T47D (cell line): ENCODE measurements at places on chromosomes 11 and 22.

DNA sequence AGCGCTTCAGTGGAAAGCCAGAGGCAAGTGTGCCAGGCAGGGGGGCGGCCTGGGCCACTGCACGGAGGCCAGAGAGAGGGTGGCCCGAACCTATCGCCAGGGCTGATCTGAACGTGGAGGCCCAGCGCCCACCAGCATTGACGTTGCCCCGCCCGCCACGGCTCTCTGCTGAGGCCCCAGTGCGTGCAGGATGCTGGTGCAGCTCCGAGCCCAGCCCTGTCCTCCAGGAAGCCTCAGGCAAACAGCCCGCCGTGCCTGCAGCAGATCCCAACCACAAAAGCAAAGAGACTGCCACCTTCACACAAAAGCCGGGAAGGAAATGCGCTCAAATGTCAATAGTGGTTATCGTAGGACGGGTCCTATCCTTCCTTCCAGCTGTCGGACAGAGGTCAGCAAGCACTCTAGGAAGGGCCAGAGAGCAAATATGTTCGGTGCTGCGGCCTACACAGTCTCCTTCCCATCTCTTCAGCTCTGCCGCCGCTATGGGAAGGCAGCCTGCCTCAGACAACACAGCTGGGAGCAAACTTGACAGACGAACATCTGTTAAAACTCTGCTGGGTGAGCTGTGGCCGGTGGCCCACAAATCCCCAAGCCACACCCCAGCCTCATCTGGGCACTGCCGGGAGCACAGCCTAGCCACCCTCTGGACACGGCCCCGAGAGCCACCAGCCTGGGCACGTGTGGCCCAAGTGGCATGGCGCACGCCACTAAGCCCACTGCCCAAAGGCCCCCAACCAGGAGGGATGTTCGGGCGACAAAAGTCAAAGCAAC lies 146.2 kb downstream of the CRYBB2 start:
- no peak for DNase-seq

DNA sequence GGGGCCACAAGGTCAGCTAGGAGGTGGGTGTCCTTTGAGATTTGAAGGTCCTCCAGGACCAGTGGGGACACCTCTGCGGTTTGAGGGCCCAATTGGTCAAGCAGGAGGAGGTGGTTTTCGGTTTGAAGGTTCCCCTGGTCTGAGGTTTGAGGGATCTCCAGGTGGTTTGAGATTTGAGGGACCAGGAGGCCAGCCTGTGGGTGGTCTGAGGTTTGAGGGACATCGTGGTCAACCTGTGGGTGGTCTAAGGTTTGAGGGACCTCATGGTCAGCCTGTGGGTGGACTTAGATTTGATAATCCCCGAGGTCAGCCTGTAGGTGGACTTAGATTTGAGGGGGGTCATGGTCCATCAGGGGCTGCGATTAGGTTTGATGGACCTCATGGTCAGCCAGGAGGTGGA lies 11.8 kb downstream of the PCF11 start:
- no peak for DNase-seq

DNA sequence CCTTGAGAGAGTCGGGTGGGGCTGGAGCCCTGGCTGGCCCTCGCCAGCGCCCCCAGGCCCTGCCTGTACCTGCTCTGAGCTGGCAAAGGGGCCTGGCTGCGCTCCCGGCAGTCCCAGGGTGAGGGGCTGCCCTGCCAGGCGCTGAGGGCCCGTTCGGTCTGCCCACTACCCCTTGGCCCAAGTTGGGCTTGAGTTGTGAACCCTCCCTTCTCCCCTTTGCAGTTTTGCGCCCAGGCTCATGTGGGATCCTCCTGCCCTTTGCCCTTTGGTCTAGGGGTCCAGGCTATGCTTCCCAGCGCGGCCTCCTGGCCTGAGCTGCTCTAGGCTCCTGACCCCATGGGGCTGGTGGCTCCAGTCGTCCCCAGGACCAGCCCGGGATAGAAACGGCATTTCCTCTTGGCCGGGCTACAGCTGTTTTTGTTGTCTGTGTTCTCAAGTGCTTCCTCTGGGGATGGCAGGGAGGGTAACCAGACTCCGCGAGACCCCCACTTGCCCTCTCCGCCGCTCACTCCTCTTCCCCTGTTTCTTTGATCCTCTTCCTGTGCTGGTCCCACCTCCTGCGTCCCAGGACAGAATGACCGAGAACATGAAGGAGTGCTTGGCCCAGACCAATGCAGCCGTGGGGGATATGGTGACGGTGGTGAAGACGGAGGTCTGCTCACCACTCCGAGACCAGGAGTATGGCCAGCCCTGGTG lies 34.9 kb downstream of the PRDM11 start:
- DNase-seq, result no peak

DNA sequence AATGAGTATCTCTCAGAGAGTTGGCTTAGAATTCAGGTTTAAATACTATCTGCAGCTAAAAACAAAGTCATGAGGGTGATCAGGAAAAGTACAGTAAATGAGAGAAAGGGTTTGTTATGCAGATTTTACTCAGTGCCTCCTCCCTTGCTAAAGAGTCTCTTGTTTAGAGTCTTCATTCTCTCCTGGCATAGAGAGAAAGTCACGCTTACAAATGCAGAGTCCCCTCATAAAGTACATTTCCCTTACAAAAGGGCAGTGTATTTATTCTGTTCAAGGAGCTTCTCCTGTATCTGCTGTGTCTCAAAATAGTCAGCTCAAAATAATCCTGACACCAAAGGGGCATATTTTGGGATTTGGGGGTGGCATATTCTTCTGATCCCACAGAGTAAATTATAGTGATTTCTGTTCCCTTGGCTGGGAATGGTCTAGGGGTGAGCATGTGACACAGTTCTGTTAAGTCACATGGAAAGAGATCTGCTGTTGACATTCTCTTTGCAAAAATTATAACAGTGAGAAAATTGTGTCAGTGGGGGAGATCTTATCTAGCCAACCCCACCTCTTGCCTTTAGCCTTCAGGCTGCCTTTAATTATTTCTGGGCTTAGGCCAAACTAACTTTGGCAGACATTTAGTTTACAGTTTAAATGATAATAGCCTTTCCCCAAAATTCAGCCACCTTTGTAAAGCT lies 102.9 kb downstream of the MTNR1B start:
- no peak for DNase-seq

GRCh38 chr11:120867531-120867930 lies 156.4 kb upstream of the TBCEL start:
- no peak for DNase-seq

GRCh38 chr11:105211806-105212554 lies 72.4 kb upstream of the CARD18 start:
- DNase-seq, result peak; percentile 74

GRCh38 chr22:21659864-21660525 lies 5.8 kb upstream of the PPIL2 start:
- no peak for DNase-seq

DNA sequence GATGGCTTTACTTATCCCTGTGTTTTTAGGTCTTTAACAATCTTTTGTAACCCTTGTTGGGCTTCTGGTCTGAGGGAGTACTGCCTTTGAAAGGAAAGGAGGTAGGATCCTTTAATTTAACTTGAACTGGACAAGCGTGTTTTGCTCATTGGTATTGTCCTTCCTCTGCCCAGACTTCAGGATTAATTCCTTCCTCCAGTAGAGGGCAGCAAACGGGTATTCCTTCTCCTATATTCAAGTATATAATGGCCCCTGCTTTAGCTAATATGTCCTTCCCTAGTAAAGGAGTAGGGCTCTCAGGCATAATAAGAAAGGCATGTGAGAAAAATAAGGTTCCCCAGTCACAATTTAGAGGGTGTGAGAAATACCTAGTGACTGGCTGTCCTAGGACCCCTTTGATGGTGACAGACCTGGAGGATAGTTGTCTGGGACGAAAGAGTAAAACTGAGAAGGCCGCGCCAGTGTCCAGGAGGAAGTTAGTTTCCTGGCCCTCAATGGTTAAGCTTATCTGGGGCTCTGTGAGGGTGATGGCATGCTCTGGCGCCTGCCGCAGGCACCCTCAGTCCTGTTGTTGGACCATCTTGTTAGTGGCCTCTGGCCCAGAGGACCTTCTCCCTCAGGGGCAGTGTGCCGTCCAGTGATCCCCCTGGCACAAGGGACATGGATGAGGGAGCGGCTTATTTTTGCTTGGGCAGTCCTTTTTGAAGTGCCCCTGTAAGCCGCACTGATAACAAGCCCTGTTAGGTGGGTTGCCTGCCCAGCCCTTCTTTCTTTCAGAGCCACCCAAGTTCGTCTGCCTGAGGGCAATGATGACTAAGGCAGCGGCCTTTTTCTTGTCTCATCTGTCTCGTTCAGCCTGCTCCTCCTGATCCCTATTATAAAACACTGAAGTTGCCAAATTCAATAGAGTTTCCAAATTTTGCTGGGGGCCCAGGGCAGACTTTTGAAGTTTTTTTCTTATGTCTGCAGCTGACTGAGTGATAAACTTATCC lies 51.8 kb downstream of the C11orf71 start:
- DNase-seq, result no peak

GRCh38 chr11:94129512-94130297 lies 1.1 kb downstream of the PANX1 start:
- no peak for DNase-seq

DNA sequence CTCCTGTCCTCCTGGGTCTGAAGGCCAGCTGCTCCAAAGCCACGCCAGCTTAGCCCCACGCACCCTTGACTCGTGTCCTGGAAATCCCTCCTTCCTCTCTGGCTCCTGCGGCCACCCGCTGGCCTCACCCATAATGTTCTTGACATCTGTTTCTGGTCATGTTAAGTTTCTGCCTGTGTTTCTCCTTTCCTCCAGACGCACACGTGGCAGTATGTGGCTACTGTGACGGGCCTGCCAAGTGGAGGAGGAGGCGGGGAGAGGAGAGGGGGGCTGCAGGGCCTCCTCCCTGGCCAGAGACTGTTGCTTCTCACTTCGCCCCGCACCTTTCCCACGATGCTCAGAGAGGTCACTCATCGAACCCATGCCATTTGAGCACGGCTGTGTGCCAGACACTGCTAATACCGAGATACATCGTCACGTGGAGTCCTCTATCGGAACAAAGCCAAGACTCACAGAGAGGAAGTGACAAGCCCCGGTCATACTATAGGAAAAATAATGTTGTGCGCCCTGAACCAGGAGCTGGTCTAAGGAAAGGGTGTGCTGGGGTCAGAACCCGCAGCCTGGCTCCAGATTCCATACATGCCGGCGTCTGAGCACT lies 11.5 kb downstream of the C1QTNF6 start:
- no peak for DNase-seq

GRCh38 chr11:130672911-130673310 lies 224.5 kb downstream of the ADAMTS15 start:
- DNase-seq, result peak; percentile 39

DNA sequence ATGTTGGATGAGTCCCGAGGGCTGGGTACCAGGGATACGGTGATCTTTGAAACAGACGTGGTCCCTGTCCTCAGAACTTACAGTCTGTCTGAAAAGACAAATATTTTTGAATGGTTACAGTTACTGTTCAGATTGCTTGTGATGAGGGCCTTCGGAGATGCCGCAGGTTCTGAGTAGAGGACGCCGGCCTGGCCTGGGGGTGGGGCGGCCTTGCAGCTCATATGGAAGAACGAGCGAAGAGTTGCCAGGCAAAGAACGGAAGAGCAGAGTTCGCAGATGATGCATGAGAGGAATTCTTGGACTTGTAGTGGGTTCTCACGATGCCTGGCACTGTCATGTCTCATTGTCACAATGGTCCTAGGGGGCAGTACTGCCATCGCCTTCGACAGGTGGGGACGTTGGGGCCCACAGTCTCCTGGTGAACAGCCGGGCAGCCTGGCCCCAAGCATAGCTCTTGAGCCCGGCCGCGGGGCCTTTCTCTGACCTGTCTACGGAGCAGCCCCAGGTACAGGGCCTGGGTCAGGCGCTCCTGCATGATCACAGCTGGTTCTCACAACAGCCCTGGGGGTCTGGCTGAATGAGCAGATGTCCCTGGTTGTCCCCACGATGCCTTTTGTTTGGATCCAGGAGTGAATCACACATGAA lies 60.9 kb upstream of the PARVG start:
- no peak for DNase-seq

DNA sequence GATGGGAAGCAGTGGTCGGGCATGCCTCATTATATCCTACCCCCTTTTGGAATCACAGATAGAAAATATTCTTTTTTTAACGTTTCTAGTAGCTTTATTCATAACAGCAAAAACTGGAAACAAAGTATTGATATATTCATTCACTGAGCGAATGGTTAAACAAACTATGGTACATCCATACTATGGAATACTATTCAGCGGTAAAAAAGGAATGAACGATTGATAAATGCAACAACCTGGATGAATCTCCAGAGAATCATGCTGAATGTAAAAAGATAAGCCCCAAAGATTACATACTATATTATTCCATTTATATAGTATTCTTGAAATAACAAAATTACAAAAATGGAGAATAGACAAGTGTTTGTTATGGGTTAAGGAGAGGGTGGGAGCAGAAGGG lies 7.5 kb upstream of the SULT4A1 start:
- DNase-seq, result no peak

DNA sequence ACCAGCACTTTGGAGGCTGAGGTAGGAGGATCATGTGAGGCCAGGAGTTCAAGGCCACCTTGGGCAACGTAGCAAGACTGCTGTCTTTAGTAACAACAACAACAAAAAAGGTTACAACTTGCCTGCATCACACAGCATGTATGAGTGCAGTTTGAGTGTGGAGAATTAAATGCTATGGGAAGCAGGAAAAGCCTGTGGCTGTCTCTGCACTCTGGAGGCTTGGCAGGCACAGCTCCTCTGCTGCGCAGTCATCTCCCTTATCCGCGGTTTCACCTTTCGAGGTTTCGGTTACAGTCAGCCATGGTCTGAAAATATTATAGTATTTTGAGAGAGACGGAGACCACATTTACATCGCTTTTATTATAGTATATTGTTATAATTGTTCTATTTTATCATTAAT lies 2.9 kb downstream of the MICAL2 start:
- no peak for DNase-seq

DNA sequence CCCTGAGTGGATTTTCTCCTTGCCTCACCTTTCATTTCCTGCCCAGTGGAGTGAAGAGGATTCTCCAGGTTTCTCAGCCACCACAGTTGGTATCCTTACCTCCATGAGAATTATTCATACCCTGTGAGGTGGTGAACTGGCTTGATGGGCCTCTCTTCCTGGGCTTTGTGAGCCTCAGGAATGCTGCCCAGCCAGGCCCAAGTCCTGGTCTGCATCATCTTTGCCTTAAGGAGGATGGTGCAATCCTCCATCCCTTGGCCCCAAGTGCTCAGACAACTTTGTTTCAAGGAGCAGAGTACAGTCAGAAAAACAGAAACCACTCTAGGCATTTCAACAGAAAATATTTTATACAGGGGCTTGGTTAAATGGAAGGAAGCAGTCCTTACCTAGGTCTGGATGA lies 114.2 kb upstream of the CADM1 start:
- peak; percentile 69 for DNase-seq

DNA sequence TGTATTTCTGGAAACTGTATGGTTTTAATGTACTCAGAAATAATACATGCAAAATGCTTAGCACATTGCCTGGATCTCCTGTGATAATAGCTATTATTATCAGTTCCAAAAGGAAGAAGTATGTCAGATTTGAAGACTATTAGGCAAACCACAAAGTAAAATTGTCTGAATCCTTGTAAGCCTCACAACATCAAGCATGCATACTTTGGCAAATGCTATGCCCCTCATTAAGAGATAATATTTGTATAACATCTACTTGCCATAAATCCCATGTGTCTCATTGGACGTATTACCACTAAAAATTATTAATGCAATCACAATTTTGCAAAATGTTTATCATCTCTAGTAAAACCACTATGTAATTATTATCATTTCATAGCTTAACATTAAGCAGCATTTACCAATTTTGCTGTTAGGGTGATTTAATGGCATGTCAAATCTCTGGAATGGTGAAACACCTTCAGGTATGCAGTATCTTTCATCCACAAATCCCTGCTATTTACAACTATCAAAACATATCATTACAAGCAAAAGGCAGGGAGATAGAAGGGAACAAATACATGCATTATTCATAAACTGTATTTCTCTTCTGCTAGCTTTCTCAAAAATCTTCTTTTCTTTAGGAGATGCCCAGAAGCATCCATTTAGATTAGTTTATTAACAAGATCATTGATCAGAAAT lies 974.6 kb upstream of the RAG2 start:
- no peak for DNase-seq
